ENCODE measurements at places on chromosomes 2 and 18.

DNA sequence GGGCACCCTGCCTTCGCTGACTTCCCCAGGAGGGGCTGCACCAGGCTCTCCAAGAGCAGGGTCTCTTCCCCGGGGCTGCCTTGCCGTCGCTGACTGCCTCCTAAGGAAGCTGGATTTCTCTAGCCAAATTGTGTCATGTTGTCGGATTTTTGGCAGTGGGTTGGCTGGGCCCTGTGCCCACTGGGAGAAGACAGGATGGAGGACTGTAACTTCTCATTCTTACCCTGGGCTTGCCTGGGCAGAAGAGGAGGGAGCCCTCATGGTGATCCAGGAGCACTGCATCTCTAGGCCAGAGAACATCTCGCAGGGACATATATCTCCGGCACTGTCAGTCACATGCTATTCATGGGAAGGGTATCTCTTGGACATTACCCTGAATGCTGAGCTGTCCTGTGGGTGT is 6.3 kb downstream of the MYO7B start:
- DNase-seq = no peak

- DNase-seq = no peak
These were observed 13.3 kb downstream of the CNOT11 start for GRCh38 chr2:101265893-101266499.

DNA sequence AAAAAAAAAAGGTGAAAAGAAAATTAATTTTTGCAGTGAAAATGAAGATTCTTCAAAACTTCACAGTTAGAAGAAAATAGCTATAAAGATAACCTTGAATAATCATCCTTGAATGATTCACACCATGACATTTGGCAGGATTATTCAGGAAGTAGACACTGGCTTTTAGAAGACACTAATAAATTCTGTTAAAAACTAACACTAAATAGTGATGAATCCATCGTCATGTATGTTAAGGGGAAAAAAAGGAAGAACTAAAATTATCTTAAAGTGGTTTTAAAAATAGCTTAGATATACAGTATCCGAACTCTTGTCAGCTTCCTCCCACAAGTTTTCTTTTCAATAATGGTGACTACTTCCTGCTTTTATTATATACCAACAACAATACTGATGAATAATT is 10.2 kb downstream of the USP37 start:
- DNase-seq = no peak

DNA sequence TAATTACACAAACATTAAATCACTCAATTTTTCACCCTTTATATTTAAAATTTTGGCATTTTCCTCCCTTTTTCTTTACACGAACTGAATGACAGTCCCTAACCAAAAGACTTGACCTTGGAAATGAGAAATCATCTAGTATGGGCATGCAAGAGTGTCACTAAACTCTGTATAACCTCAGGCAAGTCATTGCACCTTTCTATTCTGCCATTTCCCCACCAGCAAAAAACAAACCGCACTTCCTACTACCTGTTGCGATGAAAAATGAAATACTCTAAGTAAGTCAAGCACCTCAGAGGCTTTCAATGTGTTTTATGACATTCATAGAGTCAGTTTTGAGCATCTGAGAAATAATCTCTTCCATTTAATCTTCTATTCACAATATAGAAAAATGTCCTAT is 44.1 kb downstream of the ANKRD44 start:
- DNase-seq = no peak

GRCh38 chr2:28610583-28611201 is 114.8 kb downstream of the PLB1 start:
- no peak for DNase-seq

GRCh38 chr2:102315921-102316320 is 4.6 kb downstream of the IL1RL1 start:
- no peak for DNase-seq

- DNase-seq = no peak
These were observed 110.6 kb downstream of the MYCN start for GRCh38 chr2:16050908-16051489.

DNA sequence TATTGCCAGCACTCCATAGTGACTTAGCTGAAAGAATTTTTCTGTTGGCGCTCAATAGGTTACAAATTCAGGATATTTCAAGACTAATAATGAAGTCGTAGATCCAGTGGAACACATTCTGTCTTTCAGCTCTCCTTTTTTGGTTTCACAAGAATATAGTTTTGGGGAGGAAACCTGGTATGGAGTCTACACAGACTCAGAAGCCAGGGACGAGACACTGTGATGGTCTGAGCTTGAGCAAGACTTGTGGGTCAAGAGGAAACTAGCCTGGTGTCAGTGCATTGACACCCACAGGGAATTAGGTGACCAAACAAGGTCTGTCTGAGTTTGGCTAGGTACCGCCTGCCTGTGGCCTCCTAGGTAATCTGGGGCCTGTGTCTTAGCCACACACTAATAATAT is 26.9 kb downstream of the ARL4C start:
- DNase-seq = no peak

DNA sequence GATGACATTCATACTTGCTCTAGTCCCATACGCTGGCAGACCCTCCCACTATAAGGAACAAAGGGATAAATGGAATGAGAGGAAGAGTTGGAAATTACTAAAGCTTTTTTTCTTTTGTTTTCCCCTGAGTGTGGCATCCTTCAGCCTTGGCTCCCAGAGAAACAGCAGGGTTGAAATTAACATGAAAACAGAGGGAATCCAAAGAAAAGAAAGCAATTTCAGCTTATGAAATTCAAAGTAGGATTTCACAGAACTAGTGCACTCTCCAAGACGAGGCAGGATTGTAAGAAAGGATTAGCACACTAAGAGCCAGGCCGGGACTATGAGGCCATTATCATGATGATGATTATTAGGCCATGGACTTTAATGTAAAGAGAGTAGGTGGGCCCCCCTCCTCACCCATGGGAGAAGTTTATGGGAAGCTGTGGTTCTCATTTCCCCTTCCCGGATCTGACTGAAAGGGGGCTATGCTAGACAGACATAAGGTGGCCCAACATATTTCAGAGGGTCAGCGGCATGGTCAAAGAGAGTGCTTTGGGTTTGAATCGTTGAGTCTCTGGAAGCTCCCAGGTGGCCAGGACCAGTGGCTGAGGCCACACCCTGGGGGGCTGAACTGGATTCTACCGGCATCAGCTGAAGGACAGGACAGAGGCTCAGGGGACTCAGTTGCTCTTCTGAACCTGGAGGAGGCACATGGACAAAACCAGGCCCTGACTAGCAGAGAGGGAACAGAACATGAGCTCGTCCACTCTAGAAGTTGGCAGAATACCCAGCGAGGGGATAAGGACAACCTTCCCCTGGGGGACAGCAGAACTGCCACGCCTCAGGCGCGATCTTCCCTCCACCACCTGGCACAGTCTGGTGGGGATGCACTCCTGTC is 100.1 kb upstream of the ARL4C start:
- DNase-seq = no peak

- DNase-seq = no peak
These were observed 34.6 kb downstream of the TGFBRAP1 start for GRCh38 chr2:105294844-105295481.

- DNase-seq = no peak
These were observed 56.2 kb downstream of the POLR1A start for GRCh38 chr2:86049529-86049928.

- no peak for DNase-seq
These were observed 305.1 kb upstream of the MGAT5 start for GRCh38 chr2:133948610-133949290.

GRCh38 chr18:13587001-13587400 is 139.4 kb downstream of the FAM210A start:
- DNase-seq = no peak

DNA sequence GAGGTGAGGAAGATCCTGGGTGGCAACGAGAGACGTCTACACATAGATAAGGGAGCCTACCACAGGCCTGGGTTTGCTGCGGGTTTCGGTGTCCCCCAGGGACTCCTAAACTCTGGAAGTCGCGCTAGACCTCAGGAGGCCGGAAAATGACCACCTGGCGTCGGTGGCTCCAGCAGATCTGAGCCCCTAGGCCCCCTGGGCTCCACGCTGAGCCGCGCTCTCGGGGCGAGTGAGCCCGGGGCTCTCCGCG is 987 bp upstream of the DLX1 start:
- DNase-seq = no peak

DNA sequence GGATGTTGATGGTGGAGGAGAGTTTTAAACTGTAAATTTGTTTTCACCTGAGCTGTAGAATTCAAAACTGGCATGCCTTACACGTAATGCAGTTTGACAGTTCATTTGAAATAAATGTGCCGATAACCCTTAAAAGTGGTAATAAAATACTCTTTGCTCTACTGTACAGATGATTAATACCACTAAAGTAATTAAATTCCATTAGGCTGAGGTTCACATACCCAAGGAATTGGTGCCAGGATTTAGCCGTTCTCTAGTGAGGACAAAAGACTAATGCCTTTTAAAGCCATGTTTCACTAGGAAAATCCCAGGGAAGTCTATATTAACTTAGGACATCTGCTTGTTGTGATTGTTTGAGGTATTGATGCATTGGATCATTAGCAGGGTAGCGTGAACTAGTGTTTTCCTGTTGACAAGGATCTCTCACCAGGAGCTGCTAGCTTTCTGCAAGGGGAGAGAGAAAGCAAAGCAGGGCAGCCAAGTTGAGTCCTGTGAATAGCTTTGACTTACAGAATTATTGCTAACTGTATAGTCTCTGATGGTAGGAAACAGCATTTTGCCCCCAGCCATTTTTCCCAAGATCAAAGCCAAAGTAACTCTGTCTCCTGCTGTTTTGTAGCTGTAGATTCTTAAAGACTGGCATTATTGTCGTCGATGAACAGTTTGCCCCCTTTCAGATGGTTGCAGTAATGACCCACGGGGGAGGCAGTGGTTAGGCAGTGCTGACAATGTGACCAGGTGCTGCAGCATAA is 280.9 kb upstream of the FANCL start:
- no peak for DNase-seq

DNA sequence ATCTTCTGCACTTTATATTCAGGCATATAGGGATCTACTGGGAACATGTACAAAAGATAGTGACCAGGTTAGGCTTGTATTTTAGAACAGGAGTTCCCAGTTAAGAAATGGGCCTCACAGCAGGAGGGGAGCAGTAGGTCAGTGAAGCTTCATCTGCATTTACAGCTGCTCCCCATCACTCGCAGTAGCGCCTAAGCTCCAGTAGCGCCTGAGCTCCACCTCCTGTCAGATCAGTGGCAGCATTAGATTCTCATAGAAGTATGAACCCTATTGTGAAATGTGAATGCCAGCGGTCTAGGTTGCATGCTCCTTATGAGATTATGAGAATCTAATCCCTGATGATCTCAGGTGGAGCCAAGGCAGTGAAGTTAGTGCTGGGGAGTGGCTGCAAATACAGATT is 224.4 kb upstream of the CYRIA start:
- DNase-seq = no peak

DNA sequence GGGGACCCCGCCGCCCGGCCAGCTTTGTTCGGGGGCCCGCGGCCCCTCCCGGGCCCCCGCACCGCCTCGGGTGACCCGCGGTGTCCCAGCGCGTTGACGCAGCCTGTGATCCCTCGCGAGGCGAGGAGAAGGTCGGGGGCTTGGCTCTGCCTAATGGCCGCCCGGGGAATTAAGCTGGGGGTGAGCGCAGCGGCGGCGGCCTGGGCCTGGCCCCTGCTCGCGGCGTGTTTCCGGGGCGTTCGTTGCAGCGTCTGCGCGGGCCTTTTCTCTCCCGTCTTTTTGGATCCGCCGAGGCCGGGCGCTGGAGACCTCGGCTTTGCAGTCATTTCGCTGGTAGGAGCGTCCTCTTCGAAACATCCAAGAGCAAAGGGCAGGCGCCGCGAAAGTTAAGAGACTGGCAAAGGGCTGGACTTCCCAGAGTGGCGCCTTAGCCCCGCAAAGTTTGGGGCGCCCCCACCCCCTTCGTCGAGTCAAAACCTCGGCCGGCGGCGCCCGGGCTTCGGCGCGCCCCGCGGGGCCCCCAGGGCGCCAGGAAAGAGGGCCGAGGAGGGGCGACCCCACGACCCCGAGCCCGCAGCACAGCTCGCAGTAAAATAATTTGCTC is 1.3 kb downstream of the SALL3 start:
- DNase-seq = no peak

GRCh38 chr2:205733648-205734047 is 51.3 kb downstream of the NRP2 start:
- no peak for DNase-seq

DNA sequence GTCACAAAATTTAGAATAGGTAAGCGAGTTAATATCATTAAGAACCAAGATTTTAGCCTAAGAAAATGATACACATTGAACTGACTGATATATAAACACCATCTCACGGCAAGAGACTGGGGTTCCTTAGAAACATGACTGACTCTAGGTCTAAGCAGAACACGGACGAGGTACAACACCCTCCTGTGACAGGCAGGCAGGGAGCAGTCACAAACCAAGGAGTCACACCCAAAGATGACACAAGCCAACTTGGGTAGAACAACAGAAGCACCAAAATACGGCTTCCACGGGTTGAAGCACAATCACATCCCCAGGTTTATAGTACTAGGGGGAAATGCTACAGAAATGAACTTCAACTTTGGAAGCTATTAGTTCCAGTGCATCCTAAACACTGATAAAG is 24.3 kb downstream of the HDLBP start:
- no peak for DNase-seq

DNA sequence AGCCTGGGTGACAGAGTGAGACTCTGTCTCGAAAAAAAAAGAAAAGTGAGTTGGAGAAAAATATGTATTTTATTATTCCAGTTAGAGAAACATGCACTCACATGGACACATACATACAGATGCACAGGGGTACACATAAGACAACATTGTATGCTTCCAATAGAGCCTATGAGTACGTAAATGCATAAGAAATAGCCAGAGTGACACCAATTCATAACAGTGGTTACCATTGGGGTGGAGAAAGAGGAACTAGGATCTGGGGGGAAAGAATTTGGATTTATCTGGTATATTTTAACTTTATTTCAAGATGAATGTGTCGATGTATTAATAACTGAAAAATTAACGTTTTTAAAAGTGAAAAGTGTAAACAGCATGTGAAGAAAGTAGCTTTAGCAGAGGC is 16.1 kb downstream of the IL36A start:
- DNase-seq = no peak

DNA sequence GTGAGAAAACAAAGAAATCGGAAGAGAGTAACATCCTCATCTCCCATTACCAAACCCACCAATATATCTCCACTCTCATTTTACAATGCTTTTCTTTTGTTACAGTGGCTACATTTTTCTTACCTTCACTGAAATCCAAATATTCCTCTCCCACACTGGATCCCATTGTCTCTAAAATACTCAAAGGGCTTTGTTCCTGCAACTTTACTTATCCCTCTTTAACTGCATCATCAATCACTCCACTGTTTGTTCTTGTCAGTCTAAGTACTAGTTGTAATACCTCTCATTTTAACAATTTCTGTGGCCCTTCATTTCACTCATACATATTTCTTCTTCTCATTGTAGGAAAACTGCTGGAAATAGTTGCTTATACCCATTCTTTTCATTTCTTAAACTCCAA is 464.2 kb upstream of the PIK3C3 start:
- DNase-seq = no peak

- DNase-seq = no peak
These were observed 186.0 kb upstream of the TNP1 start for GRCh38 chr2:217045700-217046475.

- DNase-seq = no peak
These were observed 25.8 kb downstream of the CIB4 start for GRCh38 chr2:26615336-26615859.
